ENCODE measurements at places on chromosomes 3 and 15.

- DNase-seq, result no peak
Measured at GRCh38 chr3:47010111-47010712, 30.7 kb downstream of the NBEAL2 start.

GRCh38 chr3:157046520-157046919 lies 113.4 kb downstream of the CCNL1 start:
- DNase-seq, result no peak

- DNase-seq, result no peak
Measured at GRCh38 chr3:81601707-81602305, 159.6 kb downstream of the GBE1 start.

DNA sequence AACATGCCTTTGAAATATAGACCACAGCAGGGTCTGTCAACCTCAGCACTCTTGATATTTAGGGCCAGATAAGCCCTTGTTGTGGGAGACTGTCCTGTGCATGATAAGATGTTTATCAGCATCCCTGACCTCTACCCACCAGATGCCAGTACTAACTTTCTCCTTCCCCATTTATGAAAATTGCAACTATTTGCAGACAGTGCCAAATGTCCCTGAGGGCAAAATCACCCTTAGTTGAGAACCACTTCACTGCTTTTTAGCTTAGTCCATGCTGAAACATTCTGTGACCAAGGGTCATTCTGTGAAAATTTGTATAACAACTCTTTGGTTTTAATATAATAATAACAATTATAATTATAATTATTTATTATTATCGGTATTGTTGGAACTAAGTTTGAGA lies 1032.4 kb downstream of the MCTP2 start:
- DNase-seq, result no peak

DNA sequence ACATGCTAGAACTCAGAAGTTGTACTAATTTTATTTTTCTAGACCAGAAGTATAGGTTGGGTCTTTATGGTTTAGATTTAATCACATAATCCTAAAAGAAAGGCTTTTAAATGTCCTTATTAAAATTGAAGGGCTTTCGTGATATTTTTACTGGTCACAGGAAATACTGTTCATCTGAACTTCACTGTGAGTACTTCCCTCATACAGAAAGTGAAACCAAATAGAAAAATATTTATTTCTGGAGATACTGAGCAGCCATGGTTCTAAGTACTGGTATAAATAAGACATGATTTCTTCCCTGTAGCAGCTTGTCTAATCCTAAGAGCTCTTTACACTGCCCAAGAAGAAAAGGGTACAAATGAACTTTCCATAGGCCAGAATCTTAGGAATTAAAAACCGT lies 2.0 kb downstream of the SNRK start:
- peak; percentile 48 for DNase-seq

- DNase-seq, result no peak
Measured at GRCh38 chr15:95174301-95175259, 943.2 kb downstream of the MCTP2 start.

DNA sequence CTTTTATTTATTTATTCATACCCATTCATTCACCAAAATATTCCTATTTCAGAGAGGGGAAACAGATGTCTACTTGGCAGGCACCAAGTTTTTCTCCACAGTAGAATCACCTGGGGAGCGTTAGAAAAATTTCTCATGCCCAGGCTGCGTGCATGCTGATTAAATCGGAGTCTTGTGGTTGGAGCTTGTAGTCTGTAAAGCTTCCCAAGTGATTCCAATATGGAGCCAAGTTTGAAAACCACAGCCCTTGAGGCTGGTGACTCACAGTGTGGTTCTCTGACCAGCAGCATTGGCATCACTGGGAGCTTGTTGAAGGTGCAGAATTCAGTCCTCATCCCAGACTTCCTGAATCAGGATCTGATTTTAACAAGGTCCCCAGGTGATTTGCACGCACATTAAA lies 49.7 kb downstream of the PDHB start:
- no peak for DNase-seq

GRCh38 chr3:128279601-128279880 lies 126.3 kb downstream of the EEFSEC start:
- no peak for DNase-seq

DNA sequence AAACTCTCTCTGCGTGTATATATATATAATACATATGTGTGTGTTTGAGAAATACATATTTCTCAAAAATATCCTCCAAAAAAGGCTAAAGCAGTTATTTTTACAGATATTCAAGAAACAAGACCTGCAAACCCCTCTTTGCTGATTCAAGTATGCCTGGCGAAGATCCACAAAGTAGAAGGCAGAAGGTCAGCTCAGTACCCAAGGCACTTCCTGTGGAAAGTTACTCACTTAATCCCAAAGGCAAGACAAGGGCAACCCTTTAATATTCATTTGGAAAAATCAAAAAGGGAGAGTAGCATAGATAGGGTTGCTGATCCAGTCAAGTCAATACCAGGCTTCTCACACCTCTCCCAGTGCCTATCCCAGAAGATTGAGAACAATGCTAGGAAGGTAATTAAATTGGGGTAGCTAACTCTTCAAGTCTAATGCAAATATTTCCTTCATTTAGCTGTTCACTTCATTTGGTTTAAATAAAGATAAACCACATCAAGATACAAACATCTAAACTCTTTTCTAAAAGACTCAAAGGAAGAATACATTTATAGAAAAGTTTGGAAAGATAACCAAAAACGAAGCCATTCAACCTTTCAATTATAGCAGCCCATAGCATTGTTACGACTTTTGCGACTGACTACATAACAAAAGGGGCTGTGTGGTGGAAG lies 7.2 kb downstream of the COX17 start:
- no peak for DNase-seq

- DNase-seq, result no peak
Measured at GRCh38 chr3:66138336-66139313, 82.2 kb upstream of the SLC25A26 start.

DNA sequence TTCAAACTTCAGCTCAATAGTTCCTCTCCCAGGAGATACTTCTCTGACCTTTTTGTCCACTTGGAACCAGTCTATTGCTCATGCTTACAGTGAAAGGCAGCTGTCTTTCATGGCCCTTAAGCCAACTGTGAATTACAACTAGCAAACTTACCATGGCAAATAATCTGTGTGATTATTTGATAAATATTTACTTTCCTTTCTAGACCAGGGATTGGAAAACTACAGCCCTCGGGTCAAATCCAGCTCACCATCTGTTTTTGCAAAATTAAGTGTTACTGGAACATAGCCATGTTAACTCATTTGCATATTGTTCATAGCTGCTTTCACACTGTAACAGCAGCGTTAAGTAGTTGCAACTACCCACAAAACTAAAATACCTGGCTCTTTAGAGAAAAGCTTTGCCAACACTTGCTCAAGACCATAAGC lies 289.1 kb upstream of the MCTP2 start:
- no peak for DNase-seq

- DNase-seq, result no peak
Measured at GRCh38 chr3:100963041-100963440, 30.2 kb downstream of the ABI3BP start.

GRCh38 chr15:94131875-94132274 lies 99.5 kb upstream of the MCTP2 start:
- DNase-seq, result no peak

- no peak for DNase-seq
Measured at GRCh38 chr3:189727898-189728297, 96.7 kb downstream of the TP63 start.

GRCh38 chr3:73808862-73809509 lies 184.2 kb upstream of the PDZRN3 start:
- DNase-seq, result no peak

- no peak for DNase-seq
Measured at GRCh38 chr15:85631018-85631417, 163.7 kb downstream of the KLHL25 start.

DNA sequence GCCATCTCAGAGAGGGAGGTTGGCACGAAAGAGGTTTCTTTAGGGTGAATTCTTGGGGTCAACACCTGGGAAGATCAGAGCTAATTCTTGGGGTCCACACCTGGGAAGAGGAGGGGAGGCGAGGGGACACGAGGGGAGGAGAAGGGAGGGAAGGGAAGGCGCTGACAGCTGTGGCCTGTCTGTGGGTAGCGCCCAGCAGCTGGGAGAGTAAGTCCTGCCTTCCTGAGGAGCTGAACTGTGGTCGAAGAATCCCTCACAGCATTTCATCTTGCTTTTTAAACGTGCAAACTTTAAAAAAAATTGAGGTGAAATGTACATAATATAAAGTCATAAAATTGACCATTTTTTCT lies 63.2 kb upstream of the CGNL1 start:
- DNase-seq, result no peak

- no peak for DNase-seq
Measured at GRCh38 chr15:40891810-40892446, 2.3 kb upstream of the VPS18 start.

DNA sequence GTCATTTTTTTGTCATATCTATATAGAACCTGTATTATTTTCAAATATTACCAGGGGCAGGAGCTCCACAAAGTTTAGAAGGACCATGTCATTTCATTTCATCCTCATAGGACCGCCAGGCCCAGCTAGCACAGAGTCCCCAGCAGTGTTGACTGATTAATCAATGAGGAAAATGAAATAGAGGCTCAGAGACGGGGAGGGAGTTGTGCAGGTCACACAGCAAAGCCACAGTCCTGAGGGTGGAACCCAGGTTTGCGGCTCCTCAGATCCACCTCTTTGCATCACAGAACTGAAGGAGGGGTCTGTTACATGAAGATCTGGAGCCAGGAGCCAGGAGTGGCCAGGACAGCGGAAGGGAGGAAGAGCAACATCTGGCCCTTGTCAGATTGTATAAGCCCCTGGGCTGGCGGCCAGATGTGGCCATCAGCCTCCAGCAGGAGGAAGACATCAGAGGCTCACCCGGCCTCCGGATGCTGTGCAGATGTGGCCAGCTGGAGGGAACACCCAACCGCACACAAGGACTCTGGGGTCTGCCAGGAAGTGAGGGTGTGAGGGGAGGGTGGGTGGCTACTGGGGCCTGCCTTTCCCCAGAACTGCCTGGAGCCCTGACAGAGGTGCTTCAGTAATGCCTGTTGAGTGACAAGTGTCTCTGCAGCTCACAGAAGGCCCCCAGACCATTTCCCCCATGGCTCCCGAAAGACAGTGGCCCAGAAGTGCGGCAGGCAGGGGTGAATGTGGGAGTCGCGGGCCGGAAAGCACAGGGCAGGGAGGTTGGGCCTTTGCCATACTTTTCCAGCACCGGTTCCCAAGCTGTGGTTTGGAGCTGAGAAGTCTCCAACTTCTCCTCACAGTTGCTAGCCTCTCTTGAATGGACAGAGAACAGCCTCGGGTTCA lies 21.3 kb downstream of the EFCC1 start:
- no peak for DNase-seq

Measured in bone marrow (tissue), 2 donors.